ENCODE measurements at places on chromosomes 3 and 15.

DNA sequence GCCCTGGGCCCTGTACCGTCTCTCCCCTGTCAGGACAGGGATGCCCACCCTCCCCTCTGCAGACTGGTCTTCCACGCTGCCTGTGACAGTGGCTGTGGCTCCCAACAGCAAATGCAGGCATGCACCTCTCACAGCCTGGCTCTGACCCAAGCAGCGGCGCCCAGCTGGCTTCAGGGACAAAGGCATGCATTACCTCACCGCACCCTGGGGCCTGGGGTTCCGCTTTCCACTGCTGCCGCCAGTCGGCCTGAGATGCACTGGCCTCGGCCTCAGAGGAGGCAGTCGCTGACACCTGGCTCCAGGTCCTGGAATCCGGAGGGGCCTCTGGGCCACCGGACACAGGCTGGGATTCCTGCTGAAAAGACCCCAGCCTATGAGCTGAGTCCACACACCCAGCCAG is 70.3 kb downstream of the SCN5A start:
- no peak for DNase-seq

DNA sequence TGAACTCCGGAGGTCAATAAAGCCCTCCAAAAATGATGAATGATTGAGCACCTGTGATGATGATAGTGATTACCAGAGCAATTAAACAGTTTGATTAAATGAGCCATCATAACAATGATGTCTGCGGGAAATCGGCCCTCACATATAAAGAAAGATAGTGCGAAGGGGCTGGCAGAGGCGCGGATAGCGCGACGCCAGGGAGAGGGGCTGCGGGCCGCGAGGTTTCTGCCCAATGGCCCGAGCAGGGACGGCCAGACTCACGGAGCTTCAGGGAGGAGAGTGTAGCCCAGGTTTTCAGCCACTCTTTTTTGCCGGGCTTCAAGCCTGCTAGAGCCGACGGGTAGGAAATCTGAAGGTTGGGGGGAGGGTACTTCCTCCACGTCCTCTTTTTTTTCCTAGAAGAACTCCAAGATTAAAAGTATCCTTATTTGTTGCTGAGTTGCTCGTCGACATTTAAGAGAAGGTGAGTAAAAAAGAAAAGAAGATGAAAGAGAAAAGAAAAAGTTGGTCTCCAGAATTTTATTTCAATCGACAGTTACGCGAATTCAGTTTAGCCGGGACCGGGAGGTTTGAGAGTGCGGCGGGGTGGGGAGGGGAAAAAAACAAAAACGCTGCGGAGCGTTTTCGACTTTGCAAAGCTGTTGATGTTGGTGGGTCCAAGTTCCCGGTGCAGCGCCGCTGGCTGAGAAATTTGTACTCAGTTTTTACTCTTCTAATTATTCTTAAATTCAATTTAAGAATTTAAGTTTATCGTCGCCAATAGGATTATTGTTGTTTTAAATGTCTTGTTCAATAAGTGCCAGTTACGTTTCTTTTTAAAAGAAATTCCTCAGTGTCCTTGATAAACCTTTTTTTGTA is 2.2 kb upstream of the MEIS2 start:
- no peak for DNase-seq

- DNase-seq, result peak; percentile 55
Observed at GRCh38 chr3:127735767-127736693, 63.3 kb downstream of the ABTB1 start.

DNA sequence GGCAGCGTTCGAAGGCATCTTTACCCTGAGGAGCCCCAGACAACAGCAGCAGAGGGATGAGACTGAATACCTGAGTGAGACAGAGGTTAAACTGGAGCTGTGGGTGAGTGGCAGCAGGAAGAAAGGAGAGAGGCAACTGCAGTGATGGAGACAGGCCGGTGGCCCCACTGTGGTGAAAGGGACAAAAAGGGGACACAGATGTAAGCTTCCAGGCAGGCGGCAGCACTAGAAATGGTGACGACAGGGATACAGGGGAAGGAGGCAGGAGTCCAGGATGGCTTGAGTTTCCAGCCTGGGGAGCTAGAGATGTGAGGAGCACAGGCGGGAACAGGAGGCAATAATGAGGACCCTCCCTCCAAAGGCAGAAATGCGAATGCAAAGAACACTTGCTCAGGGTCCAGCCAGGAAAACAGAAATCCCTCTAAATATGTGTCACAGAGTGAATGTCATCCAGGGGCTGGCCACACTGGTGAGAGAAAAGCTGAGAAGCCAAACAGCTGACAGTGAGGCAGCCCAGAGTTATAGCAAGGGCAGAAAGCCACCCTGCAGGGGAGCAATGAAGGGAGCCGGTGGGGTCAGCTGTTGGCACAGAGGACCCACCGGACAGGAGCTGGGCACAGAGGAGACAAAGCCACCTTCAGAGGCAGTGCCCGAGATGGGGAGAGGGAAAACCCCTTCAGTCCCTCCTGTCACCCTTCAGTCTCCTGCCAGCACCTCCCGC is 70.1 kb downstream of the TBC1D2B start:
- DNase-seq, result no peak

- peak; percentile 70 for DNase-seq
Observed at GRCh38 chr3:172673210-172673679, 37.6 kb downstream of the NCEH1 start.

Data from MM.1S (cell line).